Activated CD4-positive, alpha-beta T cell treated with anti-CD3 and anti-CD28 coated beads, Interleukin-2, amount 10 ng/mL, durations not matched to agents 7 days and 5 days (primary cell): ENCODE measurements at places on chromosomes 2 and 18. TPM values are rescaled to one million over a fixed set of nuclear protein-coding genes. Genes with fewer than 3 reads are reported as not detected.

DNA sequence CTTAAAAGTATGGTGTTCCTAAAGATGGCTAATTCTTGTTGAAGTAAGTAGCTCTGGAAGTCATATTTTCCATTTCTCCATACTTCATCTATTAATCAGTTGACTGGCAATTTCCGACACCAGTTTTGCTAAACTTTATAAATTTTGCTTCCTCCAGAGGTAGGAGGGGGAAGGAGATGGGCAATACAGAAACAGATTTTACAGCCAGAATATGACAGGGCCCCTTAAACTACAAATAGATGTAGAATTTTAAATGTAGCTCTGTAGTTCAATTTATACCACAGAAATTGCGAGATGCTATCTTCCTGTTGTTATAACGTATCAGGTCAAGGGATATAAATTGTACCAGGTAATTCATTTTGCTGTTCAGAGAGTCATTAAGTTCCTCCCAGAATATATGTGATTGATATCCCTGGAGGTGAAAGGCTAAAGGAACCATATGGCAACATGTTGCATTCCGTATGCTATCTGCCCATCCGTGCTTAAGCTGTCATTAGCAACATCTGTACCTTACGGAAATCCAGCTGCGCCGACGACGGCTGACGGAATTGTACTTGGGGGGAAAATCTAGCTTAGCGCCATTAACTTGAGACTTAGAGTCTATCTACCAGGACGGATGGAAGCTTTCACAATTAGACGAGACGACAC, 8.4 kb upstream of the NR4A2 start:
- peak overlapping the region; percentile 99 for H3K27ac ChIP-seq
- H3K27me3 ChIP-seq = no peaks in the 10 kb centered on the region
- no peaks in the 10 kb centered on the region for H3K36me3 ChIP-seq
- DNase-seq = peak; percentile 47
- peak overlapping the region; percentile 95 for H3K4me3 ChIP-seq
- H3K4me1 ChIP-seq = peaks cover 49% of the 10 kb centered on the region

- no peak for DNase-seq
- peak overlapping the region; percentile 87 for H3K27ac ChIP-seq
- peak overlapping the region; percentile 96 for H3K4me3 ChIP-seq
- peaks cover 69% of the 10 kb centered on the region for H3K36me3 ChIP-seq
Observed at GRCh38 chr2:120228503-120228902, 5.3 kb upstream of the TMEM185B start.

GRCh38 chr2:44351088-44351487, 10.2 kb downstream of the PREPL start:
- no peaks in the 10 kb centered on the region for H3K27me3 ChIP-seq
- no peaks in the 10 kb centered on the region for H3K36me3 ChIP-seq
- H3K27ac ChIP-seq = no peak overlapping the region
- DNase-seq = no peak
- H3K4me3 ChIP-seq = no peak overlapping the region

GRCh38 chr2:114108824-114109416, 219.0 kb downstream of the ACTR3 start:
- H3K27ac ChIP-seq = no peak overlapping the region
- peaks cover 2% of the 10 kb centered on the region for H3K27me3 ChIP-seq
- no peaks in the 10 kb centered on the region for H3K36me3 ChIP-seq
- DNase-seq = no peak
- no peak overlapping the region for H3K4me3 ChIP-seq

DNA sequence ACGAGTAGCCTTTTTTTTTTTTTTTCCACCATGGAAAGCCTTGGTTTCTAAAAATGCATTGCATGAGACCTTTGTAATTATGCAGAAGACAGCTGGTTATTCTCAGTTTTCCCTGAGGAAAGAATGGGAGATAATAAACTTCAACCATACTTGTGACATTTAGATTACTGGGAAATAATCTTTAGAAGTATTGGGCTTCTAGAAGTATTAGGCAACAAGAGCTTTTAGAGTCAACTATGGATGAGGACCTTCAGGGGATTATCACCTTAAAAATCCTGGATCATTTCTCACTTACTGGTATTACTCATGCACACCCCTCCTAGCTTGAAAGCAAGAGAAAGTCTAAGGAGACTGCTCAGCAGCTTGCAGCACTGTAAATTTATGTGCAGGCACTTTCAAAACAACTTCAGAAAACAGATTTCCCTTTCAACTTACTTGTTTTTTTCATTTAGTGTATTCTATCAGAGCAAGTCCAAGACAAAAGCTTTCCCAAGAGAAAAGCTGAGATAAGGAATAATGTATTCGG, 175.9 kb downstream of the NRXN1 start:
- DNase-seq = no peak
- no peaks in the 10 kb centered on the region for H3K27me3 ChIP-seq
- no peak overlapping the region for H3K4me3 ChIP-seq
- H3K27ac ChIP-seq = no peak overlapping the region
- no peaks in the 10 kb centered on the region for H3K36me3 ChIP-seq

DNA sequence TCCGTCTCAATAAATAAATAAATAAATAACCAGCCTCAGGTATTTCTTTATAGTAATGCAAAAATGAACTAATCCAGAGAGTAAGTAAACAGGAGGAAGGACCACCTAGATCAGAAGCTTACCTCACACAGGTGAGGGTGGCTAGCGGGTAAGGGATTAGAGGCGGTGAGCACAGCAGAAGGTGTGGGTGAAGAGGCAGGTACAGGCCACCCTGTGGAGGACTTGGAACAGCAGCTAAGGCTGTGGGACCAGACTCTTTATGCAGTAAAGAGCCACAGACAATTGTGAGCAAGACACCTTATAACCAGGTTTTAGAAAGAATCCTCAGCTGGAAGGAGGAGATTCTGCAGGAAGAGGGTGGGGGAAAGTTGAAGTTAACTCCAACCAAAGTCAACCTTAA, 34.2 kb upstream of the TTR start:
- no peak overlapping the region for H3K27ac ChIP-seq
- no peaks in the 10 kb centered on the region for H3K4me1 ChIP-seq
- H3K4me3 ChIP-seq = no peak overlapping the region
- peaks cover 3% of the 10 kb centered on the region for H3K27me3 ChIP-seq
- DNase-seq = no peak

DNA sequence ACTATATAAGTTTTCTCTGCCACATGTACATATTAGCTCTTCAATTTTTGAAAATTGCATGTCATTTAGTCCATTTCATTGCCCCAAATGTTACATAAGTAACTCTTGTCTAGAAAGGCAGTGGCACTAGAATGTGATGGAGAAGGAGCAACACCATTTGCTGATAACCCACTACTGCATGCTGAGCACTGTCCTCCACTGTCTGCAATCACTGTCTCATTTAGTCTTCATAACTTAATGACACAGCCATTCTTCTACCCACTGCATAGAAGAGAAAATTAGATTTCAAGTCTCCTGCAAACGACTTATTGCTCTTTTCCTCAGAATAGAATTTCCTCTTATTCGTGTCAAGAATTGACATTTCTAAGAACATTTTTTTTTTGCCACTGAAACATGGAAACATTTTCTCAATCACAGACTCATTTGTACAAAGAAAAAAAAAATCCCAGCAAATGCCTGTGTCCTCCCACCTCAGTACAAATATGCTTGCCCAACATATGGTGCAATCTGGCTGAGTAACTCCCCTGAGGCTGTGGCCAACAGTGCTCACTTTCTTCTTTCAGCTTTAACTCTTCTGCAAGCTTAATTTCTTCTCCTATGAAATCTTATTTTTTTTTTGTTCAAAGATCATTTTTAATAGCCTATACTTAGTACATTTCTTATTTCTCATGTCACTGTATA, 768.6 kb upstream of the HS6ST1 start:
- H3K4me3 ChIP-seq = no peak overlapping the region
- H3K27me3 ChIP-seq = no peaks in the 10 kb centered on the region
- H3K27ac ChIP-seq = no peak overlapping the region
- no peaks in the 10 kb centered on the region for H3K36me3 ChIP-seq

DNA sequence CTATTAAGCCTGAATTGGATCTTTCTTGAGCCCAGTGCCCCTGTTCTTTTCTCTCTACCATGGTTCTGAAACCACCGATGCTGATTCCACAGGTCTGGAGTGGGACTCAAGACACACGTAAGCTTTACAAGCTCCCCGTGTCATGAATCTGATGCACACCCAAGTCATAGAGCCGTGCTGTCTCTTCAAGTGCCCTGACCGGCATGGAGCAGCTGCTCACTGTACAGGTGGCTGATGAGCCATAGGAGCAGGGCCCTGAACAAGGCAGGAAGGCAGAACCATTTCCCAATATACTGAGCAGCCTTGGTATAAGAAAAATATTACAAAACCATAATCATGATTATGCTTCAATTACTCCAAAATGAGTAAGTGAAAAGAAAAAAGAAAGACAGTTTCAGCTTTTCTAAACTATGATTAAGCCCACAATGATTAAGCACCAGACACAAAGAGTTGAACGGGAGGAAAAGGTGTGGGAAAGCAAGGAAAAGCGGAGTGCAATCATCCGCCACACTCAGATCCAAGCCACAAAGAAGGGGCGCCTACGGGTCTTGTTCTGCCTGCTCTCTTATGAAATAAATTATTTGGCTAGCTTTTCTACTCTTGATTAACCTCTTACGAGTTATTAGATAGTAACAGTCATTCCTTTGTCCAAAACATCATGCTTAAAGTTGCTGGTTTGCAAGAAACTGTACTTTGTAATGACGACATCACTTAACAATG, 41.7 kb downstream of the NOL10 start:
- no peak for DNase-seq
- H3K4me3 ChIP-seq = no peak overlapping the region
- H3K4me1 ChIP-seq = peaks cover 26% of the 10 kb centered on the region
- H3K27me3 ChIP-seq = no peaks in the 10 kb centered on the region
- H3K36me3 ChIP-seq = peaks cover 34% of the 10 kb centered on the region
- no peak overlapping the region for H3K27ac ChIP-seq

Gene PARD3B
- total RNA-seq = 0.77 TPM

Gene MYCN
- total RNA-seq = not detected

Gene UGT1A4
- total RNA-seq = not detected

Gene IL37
- not detected for total RNA-seq
